ENCODE measurements at places on chromosomes 1 and 21. TPM values are rescaled to one million over a fixed set of nuclear protein-coding genes. Genes with fewer than 3 reads are reported as not detected.

DNA sequence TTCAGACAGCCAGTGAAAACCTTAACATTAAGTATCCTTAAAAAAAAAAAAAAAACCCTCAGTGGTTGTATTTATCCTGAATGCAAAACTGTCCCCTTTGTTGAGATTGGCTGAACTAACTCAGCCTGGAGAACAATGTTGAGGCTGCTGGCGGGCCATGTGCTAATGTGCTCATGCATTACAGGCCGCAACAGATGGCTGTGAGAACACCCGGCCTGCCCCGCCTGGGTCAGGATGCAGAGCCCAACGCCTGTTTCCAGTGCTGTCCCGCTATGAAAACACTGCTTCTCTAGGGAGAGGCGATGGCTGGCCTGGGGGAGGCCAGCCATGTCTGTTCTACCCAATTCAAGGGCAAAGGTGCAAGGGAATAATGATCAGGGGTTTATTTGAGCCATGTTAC lies 13.8 kb downstream of the OLIG2 start:
- H3K36me3 ChIP-seq = no peaks in the 10 kb centered on the region
- no peak overlapping the region for H3K4me3 ChIP-seq
- no peak for DNase-seq
- H3K27me3 ChIP-seq = peaks cover 4% of the 10 kb centered on the region
- H3K4me1 ChIP-seq = no peaks in the 10 kb centered on the region
- H3K27ac ChIP-seq = no peak overlapping the region

DNA sequence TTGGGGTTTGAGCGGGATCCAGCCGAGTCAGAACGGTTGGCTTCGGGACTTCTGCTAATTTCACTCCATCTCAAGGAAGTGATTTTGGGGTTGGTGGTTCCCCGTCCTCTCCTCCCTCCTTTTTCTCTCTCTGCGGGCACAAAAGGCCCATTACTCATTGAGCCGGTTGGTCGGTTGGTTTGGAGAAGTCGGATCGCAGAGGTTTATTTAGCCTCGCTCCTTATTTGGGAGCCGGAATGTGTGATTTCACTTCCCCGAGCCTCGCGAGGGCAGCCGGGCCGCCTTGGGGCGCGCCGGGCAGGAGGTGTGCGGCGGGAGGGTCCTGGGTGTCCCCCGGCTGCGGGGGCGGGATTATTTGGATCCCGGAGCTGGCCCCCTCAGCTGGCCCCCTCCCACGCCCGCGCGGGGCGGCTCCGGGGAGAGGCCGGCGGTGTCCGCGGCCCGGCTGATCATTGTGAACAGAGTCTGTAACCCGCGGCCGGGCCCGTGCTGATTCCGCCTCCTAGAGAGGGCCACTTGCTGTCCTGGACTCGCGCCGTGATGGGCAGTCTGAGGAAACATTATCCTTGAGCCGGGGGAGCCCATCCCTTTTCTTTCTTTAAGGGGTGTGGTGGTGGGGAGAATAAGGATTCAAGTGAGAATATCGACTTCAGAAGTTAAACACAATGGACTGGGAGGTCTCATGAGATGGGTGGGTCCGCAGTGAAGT lies 1.2 kb downstream of the MAPKAPK2 start:
- peak overlapping the region; percentile 87 for H3K4me3 ChIP-seq
- no peaks in the 10 kb centered on the region for H3K27me3 ChIP-seq
- peaks cover 23% of the 10 kb centered on the region for H3K4me1 ChIP-seq

- no peak overlapping the region for H3K4me3 ChIP-seq
- no peak for DNase-seq
- peaks cover 10% of the 10 kb centered on the region for H3K4me1 ChIP-seq
- H3K36me3 ChIP-seq = no peaks in the 10 kb centered on the region
Observed at GRCh38 chr21:38254970-38255369, 1.8 kb upstream of the KCNJ15 start.

DNA sequence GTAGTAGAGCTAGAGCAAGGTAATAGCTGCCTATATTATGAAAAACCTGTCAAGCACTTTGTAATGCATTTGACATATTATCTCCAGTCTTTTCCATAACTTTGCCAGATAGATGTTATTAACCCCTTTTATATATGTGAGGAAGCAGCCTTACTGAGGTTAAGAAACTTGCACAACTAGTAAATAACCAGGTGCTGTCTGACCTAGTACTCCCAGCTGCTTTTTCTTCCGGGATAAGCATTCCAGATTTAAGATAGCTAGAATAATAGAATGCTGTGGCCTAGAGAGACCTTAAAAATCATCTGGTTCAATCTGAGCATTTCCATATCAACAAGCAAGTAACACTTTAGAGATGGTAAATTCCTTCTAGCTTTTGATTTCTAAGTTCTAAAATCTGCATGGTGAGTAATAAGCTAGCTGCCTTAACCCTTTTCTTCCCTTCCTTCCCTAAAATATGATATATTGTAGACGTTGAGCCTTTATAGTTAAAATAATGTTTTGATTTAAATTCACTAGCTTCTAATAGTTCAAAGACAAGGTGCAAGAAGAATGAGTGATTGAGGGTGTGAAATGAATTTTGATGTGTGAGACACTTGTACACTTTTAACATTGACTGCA lies 1.8 kb downstream of the SH3GLB1 start:
- H3K4me3 ChIP-seq = peak overlapping the region; percentile 97
- H3K36me3 ChIP-seq = no peaks in the 10 kb centered on the region
- no peak for DNase-seq
- H3K4me1 ChIP-seq = no peaks in the 10 kb centered on the region

GRCh38 chr1:236280438-236281197 lies 1.1 kb downstream of the ERO1B start:
- DNase-seq = no peak
- H3K4me3 ChIP-seq = peak overlapping the region; percentile 99
- peak overlapping the region; percentile 87 for H3K27ac ChIP-seq
- peaks cover 1% of the 10 kb centered on the region for H3K4me1 ChIP-seq
- no peaks in the 10 kb centered on the region for H3K27me3 ChIP-seq

DNA sequence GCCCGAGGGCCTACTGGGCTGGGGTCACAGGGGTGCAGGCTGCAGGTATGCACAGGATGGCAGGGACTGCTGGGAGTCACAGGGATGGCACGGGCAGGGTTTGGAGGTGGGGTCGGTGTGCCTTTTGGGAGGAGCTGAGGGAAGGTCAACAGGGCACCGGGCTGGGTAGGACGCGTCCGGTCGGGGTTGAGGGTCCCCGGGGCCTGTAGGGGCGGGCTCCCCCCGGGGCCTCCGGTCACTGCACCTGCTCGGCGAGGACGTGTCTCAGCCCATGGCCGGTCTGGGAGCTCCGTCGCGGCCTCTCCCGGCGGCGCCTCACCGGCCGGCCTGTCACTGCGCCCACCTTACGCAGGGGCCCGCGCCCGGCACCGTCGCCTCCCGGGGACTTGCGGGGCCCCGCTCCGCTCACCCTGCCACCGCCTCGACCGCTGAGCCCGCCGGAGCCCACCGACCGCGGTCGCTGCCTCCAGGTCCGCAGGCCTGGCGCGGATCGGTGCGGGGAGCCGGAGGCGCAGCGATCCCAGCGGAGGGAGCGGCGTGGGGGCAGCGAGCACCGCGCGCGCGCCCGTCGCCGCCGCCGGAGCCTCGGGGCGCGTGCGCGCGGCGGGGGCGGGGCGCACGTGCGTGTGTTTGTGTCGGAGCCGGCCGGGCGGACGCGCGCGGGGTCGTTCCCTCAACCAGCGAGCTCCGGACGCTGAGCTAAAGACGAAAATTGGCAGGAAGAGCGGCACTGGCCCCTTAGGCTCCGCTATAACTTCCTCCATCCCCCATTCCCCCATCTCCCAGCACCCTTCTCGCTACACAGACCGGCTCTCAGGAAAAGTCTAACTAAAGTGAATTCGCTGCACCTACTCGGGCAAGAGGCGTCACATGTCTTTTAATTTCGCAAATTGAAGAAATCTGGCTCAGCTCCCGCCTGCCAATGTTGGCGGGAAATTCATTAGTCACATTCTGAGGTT lies at the start of gene AMIGO1:
TSS of gene AMIGO1 (minus strand) at position 552 of the 959 bp plus-strand sequence. CDS start 815 bp downstream, outside the sequence.
- peak; percentile 57 for DNase-seq
- H3K27ac ChIP-seq = no peak within 1 kb of the TSS
- H3K4me1 ChIP-seq = peaks cover 19% of the 10 kb centered on the region
- no peaks in the 10 kb centered on the region for H3K27me3 ChIP-seq
- H3K36me3 ChIP-seq = no peaks in the 10 kb centered on the region

GRCh38 chr1:109728870-109729269 lies 12.0 kb downstream of the GSTM3 start:
- H3K4me1 ChIP-seq = no peaks in the 10 kb centered on the region
- no peaks in the 10 kb centered on the region for H3K27me3 ChIP-seq
- H3K4me3 ChIP-seq = no peak overlapping the region
- no peaks in the 10 kb centered on the region for H3K36me3 ChIP-seq

- no peak overlapping the region for H3K4me3 ChIP-seq
- no peaks in the 10 kb centered on the region for H3K27me3 ChIP-seq
- no peaks in the 10 kb centered on the region for H3K4me1 ChIP-seq
- DNase-seq = no peak
Observed at GRCh38 chr1:23548704-23549143, 10.6 kb downstream of the ID3 start.

DNA sequence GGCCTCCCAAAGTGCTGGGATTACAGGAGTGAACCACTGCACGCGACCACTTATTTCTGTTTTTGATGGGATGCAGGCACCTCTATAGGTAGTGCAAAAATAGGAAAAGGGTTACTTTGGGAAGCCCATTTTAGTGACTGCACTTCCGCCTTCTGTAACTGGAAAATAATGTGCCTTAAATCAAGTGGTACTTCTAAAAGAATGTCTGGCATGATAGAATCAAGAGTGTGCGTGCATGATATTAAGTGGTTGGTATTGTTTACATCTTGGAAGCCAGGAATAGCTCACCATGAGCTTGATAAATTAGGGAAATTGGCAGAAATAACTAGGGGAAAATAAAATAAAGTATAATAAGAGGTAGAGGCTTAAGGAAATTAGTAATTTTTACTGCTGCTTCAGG lies 1067.0 kb downstream of the ADGRL2 start:
- H3K27me3 ChIP-seq = no peaks in the 10 kb centered on the region
- no peak overlapping the region for H3K4me3 ChIP-seq
- H3K36me3 ChIP-seq = no peaks in the 10 kb centered on the region
- no peaks in the 10 kb centered on the region for H3K4me1 ChIP-seq
- no peak overlapping the region for H3K27ac ChIP-seq

GJA8 gene
- not detected for polyA plus RNA-seq

- DNase-seq = peak; percentile 95
- no peaks in the 10 kb centered on the region for H3K36me3 ChIP-seq
- peaks cover 36% of the 10 kb centered on the region for H3K4me1 ChIP-seq
- H3K27ac ChIP-seq = peak within 1 kb of the TSS; percentile 92
- peak within 1 kb of the TSS; percentile 35 for H3K4me3 ChIP-seq
Observed at GRCh38 chr1:2194319-2194897, at the start of gene FAAP20. Gene FAAP20 (minus strand): TSS chr1:2194772. CDS start chr1:2194749, 23 bp downstream.

KCNJ9 gene
- polyA plus RNA-seq = not detected

GRCh38 chr1:193697115-193697762 lies 510.8 kb upstream of the B3GALT2 start:
- no peaks in the 10 kb centered on the region for H3K27me3 ChIP-seq
- no peak for DNase-seq
- no peak overlapping the region for H3K4me3 ChIP-seq
- no peak overlapping the region for H3K27ac ChIP-seq
- H3K36me3 ChIP-seq = no peaks in the 10 kb centered on the region
- H3K4me1 ChIP-seq = no peaks in the 10 kb centered on the region

- H3K36me3 ChIP-seq = no peaks in the 10 kb centered on the region
- DNase-seq = no peak
- H3K4me1 ChIP-seq = peaks cover 16% of the 10 kb centered on the region
- no peak overlapping the region for H3K27ac ChIP-seq
- H3K4me3 ChIP-seq = no peak overlapping the region
Observed at GRCh38 chr1:207002724-207003146, 29.8 kb downstream of the C1orf116 start.

DNA sequence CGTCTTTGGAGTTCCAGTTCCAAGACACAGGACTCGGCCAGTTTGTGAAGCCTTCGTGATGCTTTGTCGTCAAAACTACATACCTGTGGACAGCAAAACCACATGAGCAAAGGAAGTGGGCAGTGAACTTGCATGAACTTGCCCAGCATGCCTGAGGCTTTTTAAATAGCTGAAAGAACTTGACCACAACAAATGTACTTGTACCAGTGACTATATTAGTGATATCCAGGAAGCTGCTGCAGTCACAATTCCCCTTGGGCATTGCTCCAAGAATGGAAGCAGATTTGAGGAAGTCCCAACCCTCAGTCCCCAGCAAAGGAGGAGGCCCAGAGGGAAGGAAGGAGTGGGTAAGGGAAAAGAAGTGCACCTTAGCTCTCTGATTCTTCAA lies 2.6 kb downstream of the FUCA1 start:
- peaks cover 4% of the 10 kb centered on the region for H3K36me3 ChIP-seq
- no peaks in the 10 kb centered on the region for H3K27me3 ChIP-seq
- no peak for DNase-seq
- no peak overlapping the region for H3K4me3 ChIP-seq

- H3K36me3 ChIP-seq = no peaks in the 10 kb centered on the region
- H3K27me3 ChIP-seq = no peaks in the 10 kb centered on the region
- H3K27ac ChIP-seq = no peak overlapping the region
- H3K4me1 ChIP-seq = no peaks in the 10 kb centered on the region
Observed at GRCh38 chr1:93829061-93829460, 49.9 kb downstream of the DNTTIP2 start.

DNA sequence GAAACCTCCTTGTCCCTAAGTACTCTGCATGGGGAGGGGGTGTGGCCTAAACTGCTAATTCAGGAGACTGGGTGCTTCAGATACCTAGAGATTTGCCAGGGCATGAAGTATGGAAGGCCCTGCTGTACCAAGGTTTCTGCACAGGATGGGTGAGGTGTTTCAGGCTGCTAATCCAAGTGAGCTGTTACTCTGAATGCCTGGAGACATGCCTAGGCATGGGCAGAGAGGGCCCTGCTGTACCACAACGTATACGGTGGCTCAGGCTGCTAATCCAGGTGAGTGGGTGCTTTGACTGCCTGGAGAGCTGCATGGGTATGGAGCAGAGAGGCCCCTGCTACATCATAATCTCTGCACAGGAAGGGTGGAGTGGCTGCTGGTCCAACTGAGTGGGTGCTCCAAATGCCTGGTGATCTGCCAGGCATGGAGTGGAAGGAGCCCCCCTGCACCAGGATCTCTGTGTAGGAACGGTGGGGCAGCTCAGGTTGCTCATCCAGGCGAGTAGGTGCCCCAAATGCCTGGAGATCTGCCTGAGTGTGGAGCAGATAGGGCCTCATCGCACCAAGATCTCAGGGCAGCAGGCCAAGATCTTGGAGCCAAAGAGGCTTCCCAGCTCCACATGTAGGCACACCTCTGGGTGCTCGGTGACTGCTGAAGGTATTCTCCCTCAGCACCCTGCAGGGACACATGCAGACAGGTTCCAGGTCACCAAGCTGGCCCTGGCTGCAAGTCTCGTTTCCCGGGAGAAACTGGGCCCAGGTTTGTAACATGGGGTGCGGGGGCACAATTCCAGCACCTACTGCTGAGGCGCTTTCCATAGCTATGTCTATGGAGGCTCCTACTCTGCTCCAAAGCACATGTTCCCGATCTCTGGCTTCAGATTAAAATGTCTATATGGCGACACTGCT lies 252.5 kb upstream of the PLXNA2 start:
- DNase-seq = no peak
- no peaks in the 10 kb centered on the region for H3K36me3 ChIP-seq
- H3K27me3 ChIP-seq = no peaks in the 10 kb centered on the region
- peaks cover 12% of the 10 kb centered on the region for H3K4me1 ChIP-seq
- H3K27ac ChIP-seq = no peak overlapping the region

DNA sequence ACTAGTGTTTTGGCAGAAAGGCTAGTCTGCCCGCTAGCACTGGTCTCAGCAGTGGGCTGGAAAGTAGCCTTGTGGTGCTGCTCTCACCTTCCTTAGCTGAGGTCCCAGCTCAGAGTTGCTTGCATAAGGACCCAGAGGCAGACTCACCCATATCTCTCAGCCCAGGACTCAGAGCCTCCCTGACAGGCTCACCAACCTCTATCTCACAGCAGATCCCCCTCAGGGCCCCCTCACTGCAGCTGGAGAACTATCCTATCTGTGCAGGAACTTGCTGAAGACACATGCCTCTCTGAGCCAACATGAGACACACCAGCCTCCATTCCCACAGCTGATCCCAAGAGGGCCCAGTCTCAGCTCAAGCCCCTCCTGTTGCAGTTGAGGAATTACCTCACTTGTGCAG lies 82.6 kb downstream of the IARS2 start:
- H3K4me3 ChIP-seq = no peak overlapping the region
- DNase-seq = peak; percentile 59
- no peak overlapping the region for H3K27ac ChIP-seq
- peaks cover 1% of the 10 kb centered on the region for H3K36me3 ChIP-seq
